ENCODE measurements at places on chromosomes 5 and 9.

- no peak for DNase-seq
These were observed 178.4 kb downstream of the PTPRD start for GRCh38 chr9:10434412-10434811.

GRCh38 chr9:127746959-127747569, 12.0 kb upstream of the TOR2A start:
- DNase-seq: no peak

- DNase-seq: no peak
These were observed 42.9 kb upstream of the SUB1 start for GRCh38 chr5:32542216-32543059.

DNA sequence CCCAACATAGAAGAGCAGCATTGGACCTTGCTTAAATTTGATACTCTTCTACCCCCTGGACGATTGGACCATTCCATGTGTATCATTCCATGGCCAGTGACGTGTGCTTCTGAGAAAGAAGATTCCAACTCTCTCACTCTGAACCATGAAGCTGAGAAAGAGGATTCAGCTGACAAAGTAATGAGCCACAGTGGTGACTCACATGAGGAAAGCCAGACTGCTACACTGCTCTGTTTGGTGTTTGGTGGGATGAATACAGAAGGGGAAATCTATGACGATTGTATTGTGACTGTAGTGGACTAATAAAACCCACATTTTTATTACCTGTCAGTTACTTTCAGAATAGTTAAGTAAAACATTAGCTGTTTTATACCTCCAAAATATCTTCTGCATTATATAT, 7.5 kb downstream of the HSPA5 start:
- DNase-seq: no peak

GRCh38 chr9:92661127-92661526, 8.8 kb downstream of the IPPK start:
- no peak for DNase-seq

DNA sequence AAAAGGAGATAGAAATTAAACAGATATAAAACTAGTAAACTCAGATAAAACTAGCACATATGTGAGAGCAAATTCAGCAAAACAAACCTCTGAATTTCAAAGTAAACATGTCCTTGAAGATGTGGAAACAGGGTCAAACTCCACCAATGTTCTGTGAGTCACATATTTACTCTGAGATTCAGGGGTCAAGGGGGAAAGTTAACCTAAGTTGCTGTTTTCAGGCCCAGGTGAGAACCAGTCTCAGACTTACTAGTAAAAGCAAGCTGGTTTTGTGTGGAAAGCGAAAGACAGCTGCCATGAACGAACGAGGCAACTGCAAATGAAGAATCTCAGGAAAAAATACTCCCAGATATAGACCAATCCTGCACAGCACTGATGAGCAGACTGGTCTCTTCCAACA, 29.0 kb downstream of the PSMB7 start:
- no peak for DNase-seq

DNA sequence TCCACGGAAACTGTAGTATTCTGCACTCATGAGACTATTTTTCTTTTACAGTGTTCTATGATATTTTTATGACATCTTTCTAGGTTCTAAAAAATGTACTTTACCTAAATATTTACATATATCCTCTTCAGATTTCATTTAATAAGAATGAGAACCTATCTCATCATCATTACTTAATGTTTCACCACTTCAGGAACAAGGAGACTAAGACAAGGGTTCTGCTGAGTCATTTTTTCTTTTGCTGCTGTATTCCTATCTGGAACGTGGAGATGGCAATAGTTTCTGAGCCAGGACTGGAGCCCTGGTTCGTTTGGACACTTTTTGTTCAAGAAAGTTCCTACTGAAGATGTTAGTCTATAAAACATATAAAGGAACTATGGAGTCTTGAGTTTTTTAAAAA, 258.2 kb upstream of the MAP3K1 start:
- no peak for DNase-seq

- no peak for DNase-seq
These were observed 416.4 kb upstream of the CD180 start for GRCh38 chr5:67612961-67613360.

DNA sequence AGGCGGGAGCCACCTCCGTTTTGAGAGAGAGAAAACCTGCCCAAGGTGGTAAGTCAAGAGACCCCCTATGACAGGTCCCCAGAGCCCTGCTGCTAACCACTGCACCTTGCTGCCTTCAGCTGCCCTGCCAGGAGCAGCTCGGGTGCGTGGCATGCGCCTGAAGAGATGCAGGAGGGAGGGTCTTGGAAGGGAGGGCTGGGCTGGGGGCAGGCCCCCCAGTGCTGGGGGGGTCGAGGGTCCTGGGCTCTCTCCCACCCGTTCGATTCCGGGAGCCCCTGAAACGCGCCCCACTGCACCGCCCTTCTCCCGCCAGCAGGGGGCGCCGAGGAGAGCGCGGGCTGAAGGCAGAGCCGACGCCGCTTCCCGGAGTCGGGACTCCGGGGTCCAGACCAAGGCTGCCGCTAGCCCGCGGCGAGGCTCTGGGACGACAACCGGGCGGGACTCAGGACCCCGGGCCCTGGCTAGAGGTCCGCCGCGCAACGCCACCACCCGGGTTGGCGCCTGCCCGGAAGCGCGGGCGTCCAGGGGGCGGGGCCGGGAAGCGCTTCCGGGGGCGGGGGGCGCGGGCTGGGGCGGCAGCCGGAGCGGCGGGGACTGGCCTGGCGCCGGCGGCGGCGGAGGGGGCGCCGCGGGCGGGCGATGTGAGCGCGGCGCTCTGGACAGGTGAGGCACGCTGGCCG, at the start of gene ZBTB34:
Gene ZBTB34 (plus strand): TSS at position 563 of the 680 bp plus-strand sequence. CDS start 18,761 bp downstream, outside the sequence.
- DNase-seq: peak; percentile 64

GRCh38 chr5:6435356-6435755, 13.3 kb upstream of the UBE2QL1 start:
- no peak for DNase-seq

DNA sequence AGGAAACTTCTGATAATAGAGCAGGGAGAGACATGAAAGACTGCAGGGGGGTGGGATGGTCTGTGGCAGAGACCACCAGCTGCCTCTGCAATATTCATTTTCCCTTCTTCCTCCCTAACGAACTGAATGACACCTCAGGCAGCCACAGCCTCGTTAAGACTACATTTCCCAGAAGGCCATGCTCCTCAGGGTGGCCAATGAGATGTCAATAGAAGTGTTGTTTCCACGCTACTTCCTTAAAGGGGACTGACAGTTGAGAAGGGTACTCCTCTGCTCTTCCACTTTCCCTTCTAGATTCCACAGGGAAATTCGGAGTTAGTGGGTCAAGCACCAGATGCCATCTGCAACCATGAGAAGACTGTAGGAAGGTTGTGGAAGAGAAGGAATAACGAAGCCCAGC, 52.0 kb upstream of the DAPK1 start:
- DNase-seq: no peak

DNA sequence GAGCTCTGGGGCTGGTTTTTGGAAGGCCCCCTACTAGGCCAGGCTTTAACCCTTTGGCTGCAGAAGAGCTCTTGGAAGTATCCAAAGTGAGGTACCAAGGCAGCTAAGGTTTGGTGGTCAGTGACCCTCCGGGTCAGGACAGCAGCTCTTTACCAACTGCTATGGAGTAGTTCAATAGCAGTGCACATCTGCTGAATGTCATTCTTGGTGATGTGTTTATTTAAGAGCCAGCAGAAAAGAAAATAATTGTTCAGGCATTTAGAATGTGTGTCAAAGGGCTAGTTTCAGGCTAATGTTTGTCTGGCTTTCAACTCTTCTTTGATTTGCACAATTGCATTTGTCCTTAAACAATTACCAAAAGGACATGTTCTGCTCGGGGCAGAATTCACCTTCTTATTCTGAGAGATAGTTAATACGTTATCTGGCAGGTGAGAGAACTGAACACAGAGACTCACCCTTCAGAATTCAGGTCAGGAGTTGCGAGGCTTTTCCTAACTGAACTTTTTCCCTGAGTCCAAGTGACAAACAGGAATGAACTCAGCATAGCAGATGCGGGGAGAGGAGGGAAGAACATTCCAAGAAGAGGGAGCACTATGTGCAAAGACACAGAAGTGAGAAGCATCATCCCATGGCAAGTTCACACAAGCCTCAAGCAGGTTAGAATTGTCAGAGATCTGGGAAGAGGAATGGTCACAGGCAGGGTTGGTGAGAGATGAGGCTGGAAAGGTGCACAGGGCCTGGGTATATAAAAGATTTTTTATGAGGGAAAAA, 556.7 kb upstream of the TLE4 start:
- no peak for DNase-seq

- no peak for DNase-seq
These were observed 13.1 kb upstream of the CMBL start for GRCh38 chr5:10320793-10321192.

DNA sequence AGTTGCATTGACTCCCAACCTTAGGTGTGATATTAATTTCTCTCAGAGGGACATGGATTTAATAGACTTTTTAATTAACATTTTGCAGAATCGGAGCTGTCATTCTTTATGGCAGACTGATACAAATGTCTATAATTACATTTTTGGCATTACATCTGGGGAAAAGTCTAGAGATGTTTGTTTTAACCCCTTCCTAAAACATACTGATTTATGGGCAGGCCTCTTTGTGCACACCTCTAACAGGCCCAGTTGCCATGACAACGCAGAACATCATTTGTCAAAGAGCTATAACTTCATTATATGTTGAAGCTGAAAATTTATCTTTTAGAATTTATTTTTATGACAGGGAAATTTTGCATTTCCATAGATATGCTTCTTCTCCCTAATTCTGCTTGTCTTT, 158.5 kb downstream of the NTRK2 start:
- no peak for DNase-seq

GRCh38 chr5:66959653-66960052, 236.9 kb downstream of the CD180 start:
- no peak for DNase-seq

DNA sequence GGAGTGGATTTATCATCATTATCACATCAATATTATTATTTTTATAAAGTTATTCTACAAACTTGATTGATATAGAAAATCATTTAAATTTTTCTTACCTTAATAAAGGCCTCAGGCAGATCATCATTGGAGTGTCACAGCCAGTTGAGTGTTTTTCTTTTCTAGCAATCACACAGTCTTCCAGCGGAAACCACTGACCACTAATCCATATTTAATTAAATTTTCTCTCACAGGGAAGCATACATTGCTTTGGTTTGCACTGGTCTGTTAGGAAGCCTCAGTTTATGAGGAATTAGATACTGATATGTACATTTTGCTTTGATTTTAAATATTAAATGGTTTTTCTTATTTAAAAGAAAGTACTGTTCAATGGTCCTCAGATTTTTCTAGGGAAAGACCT, 6.7 kb downstream of the SPZ1 start:
- DNase-seq: no peak

DNA sequence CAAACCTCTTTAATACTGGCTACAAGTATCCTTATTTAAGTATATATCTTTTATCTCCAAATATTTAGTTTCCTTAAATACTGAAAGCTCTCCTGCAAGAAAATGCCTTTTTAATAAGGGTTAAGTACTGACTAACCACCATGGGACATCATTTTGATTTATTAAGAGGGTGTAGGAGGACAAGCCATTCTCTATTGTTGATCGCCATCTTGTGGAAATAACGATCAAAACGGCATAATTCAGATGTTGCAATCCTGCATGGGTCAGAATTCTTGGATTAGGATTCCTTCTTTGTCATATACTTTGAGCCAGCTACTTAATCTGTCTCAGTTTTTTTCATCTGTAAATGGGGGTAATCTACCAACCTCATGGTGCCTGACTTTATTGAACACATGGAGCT, 28.7 kb upstream of the C5orf46 start:
- DNase-seq: no peak

DNA sequence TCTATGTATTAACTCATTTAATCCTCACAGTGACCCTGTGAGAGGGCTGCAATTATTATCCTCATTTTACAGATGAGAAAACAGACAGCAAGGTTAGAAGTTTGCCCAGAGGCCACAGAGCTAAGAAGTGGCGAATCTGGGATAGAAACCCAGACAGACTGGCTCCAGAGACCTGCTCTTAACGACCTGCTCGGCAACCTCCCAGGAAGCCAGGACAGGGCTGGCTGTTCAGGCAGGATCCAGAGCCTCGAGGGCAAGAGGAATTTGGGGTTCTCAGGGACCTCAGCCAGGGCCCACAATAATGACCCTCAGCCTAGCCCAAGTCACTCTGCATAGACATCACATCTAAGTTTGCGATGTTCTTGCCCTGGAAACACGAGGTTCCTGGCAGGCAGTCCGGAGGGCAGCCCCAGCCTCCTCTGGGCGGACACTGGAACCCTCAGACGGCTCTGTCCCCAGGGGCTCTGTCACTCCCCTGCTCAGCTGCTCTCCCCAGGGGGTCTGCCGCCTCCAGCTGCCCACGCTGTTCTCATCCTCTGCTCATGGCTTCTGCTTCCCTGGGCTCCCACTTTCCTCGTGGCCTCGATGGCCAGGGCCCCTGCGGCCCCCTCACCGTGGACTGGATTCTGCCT, 138.5 kb upstream of the ERCC6L2 start:
- DNase-seq: no peak

DNA sequence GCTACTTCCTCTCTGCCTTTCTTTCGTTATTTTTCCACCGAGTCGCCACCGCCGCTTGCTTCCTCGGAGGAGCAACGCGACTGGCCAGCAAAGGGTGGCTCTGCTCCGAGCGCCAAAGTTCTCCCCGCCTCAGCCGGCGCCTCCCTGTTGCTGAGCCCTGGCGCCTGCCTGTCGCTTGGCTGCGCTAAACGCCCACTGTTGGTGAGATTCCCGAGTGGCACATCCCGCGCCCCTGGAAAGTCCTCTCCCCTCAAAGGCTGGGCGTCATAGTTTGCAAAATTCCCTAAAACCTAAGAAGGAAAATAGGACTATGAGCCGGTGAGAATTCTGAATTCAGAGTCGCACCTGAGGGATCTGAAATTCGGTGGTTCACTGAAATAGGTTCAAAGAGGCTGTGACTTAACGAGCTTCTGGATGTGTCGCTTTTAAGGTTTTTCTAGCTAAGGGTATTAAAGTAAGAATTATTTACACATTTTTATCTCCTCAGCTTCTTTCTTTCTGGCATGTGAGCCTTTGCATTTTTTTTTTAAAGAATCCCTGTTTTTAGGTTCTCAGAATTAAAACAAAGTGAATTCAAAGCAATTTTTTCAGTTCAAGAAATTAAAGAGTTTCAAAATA, at the start of gene GRIN3A:
Gene GRIN3A (minus strand): TSS at position 82 of the 618 bp plus-strand sequence. CDS start 668 bp downstream, outside the sequence.
- DNase-seq: no peak

GRCh38 chr9:111986035-111986556, 89.5 kb downstream of the UGCG start:
- DNase-seq: no peak

GRCh38 chr9:14993901-14994554, 83.8 kb upstream of the FREM1 start:
- DNase-seq: no peak

DNA sequence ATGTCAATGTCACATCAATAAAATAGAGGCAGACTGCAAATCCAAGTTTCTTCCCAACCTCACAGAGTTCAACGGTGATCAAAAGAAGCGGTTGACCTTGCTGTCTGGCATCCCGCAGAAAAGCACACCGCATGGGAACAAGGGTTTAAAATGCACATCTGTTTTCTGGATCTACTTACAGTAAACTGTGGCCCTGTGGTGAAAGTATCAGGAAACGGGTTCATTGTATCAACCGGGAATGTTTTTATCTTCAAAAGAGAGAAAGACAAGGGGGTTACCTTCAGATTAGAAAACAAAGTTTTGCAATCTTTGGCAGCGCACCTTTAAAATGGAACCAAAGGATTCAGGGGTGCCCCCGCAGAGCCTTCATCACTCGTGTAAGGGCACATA, 15.5 kb upstream of the FRRS1L start:
- no peak for DNase-seq
